ENCODE measurements at places on chromosomes 1 and 21.

DNA sequence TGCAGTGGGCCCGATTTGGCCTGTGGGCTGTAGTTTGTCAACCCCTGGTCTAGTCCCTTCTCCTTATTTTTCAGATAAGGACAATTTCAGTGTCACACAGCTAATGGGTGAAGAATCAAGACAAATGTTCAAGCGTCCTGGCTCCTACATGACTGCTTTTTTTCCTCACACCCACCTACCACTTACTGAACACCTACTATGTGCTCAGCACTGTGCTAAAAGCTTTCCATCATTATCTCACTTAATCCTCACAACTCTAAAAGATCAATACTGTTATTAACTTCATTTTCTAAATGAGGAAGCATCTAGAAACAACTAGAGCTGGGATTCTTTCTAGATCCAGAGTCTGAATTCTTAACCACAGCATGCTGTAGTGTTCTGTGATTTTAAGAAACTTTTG is 68.5 kb upstream of the EFHD2 start:
- no peak for DNase-seq

- no peak for DNase-seq
Observed at GRCh38 chr1:221527302-221527701, 214.6 kb downstream of the DUSP10 start.

DNA sequence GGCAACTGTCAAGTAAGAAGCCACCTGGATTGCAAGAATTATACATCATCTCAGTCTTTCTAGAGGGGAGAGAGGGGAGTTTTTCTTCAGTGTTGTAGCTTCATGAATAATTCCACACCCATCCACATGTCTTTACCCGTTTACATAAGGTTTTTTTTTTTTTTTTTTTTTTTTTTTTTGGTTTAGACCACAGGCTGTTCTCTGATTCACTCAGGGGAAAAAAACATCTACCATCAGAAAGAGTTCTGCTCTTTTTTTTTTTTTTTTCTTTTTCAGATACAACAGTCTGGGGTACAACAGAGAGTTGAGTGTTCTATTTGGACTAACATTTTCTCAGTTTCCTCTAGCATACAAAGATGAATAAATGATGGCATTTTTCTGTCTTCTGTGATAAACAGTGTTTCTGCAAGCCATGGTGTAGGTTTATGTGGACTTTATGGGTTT is 4.9 kb upstream of the KIF14 start:
- DNase-seq, result no peak

- no peak for DNase-seq
Observed at GRCh38 chr1:183884526-183884925, 79.6 kb downstream of the RGL1 start.

GRCh38 chr1:76782809-76783208 is 84.5 kb upstream of the ST6GALNAC5 start:
- DNase-seq, result no peak

- DNase-seq, result no peak
Observed at GRCh38 chr1:32150847-32151246, 28.6 kb upstream of the TXLNA start.
